Stimulated activated CD4-positive, alpha-beta T cell treated with anti-CD3 and anti-CD28 coated beads, Interleukin-1b, Interleukin-23, amount 100 ng/mL, for 1 hour (primary cell): ENCODE measurements at places on chromosomes 5 and 9.

GRCh38 chr9:135929656-135930445 lies 22.5 kb upstream of the CAMSAP1 start:
- no peak for DNase-seq

DNA sequence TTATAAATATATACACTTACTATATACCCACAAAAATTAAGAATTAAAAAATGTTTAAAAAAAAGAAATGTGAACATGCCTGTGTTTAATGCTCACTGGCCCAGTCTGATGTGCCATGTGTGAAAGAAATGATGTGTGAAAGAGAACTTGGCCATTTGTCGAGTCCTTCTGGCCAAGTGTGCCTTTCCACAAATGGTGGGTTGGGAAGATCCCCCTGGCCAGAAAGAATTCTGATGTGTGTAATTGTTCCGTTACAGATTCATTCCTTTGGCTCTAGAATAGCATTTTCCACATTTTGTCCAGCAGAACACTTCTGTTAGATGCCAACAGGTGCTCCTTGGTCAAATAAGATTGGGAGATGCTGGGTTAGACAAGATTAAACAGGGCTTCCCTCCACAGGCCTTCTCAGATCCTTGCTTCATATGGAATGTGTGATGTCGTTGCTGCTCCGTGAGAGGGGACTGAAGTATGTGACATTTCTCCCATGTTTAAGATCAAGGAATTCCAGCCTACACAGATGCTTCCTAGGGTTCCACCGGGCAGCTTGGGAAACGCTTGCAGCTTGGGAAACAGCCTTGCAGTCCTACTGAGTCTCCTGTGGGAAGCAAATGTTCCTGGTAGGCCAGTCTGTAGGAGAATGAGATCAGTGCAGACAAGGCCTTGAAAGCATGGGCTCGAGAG lies 32.1 kb downstream of the GDNF start:
- DNase-seq = no peak

DNA sequence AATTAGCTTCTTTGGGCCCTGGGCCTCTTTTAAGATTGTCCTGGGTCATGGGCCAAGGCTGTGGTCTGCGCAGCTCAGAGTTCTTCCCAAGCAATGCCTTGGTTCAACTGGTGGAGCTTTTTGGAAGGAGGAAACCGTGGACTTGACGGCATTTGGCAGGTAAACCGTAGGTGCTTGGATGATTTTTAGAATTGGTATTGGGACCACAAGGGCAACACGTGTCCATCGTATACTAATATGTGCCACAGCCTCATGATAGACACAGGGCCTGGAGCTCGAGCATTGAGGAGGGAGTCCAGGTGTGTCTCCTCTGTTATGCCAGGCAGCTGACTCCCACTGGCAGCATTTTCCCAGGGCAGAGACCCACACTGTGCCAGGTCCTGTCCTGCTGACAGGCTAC lies 120.9 kb upstream of the PITX1 start:
- no peak for DNase-seq

GRCh38 chr5:154316223-154316935 lies 125.8 kb downstream of the GALNT10 start:
- no peak for DNase-seq
